GM06990 (cell line): ENCODE measurements at places on chromosomes 16 and 17.

DNA sequence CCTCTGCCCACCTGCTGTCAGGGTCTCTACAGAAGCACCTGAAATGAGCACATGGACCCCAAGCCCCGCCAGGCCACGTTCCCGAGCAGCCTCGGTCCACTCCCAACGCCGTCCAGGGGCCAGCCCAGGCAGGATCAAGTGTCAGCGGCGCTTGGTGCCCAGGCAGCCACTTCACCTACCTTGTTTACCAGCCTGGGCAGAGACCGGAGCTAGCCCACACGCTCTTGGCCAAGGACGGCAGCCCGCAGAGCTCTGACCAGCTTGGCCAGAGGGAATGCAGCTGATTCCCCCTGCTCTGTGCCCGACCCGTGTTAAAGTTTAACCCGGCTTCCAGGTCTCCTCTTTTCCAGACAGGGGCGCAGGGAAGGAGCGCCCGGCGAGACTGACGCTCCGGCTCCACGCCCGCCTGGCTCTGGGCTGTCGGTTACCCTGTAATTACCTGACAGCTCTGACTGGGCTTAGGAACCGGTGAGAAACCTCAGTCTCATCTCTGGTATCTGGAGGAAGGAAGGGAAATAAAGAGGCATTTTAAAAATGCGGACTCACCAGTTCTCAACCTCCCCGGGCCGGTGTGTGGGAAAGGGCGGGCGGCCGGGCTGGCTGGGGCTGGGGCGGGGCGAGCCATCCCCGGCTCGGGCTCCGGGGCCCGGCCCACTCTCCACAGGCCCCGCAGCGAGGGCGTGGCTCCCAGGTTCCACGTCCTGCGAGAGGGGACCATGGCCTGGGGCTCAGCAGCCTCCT is 4.6 kb downstream of the KIFC3 start:
- no peak for DNase-seq

DNA sequence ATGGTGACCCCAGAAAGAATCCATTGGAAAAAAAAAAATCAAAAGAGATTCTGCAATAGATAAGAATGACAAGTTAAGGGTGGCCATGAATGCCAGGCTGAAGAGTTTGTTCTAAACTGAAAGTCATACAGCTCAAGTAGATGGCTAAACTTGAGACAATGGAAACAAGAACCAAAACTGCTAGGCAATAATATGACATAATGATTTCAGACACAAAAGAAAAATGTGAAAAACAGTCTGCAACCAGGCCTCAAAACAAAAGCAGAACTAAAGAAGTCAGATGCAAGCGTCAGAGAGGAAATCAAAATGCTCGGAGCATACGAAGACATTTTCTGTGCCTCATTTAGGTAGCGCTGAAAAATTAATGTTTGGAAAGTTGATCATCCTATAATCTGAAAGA is 54.4 kb upstream of the YPEL2 start:
- peak; percentile 37 for DNase-seq

DNA sequence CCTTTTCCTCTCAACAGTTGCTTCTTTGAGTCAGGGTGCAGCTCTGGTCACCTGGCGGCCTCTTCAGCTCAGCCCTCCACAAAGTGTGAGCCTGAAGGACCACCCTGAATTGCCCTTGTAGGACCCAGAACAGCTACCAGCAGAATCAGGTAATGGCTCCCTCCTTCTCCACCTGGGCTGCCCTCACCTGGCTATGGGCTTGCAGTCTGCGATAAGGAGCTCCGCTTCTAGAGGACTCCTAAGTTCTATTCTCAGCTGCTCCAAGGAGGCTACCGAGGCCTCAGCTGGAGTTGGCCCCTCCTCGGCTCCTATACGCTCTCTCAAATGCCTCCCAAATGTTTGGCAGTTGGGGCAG is 13.4 kb downstream of the SMIM5 start:
- DNase-seq, result no peak

- no peak for DNase-seq
Observed at GRCh38 chr16:72241008-72241407, 69.1 kb upstream of the PMFBP1 start.

- no peak for DNase-seq
Observed at GRCh38 chr17:49267912-49268311, 37.3 kb upstream of the PHOSPHO1 start.

DNA sequence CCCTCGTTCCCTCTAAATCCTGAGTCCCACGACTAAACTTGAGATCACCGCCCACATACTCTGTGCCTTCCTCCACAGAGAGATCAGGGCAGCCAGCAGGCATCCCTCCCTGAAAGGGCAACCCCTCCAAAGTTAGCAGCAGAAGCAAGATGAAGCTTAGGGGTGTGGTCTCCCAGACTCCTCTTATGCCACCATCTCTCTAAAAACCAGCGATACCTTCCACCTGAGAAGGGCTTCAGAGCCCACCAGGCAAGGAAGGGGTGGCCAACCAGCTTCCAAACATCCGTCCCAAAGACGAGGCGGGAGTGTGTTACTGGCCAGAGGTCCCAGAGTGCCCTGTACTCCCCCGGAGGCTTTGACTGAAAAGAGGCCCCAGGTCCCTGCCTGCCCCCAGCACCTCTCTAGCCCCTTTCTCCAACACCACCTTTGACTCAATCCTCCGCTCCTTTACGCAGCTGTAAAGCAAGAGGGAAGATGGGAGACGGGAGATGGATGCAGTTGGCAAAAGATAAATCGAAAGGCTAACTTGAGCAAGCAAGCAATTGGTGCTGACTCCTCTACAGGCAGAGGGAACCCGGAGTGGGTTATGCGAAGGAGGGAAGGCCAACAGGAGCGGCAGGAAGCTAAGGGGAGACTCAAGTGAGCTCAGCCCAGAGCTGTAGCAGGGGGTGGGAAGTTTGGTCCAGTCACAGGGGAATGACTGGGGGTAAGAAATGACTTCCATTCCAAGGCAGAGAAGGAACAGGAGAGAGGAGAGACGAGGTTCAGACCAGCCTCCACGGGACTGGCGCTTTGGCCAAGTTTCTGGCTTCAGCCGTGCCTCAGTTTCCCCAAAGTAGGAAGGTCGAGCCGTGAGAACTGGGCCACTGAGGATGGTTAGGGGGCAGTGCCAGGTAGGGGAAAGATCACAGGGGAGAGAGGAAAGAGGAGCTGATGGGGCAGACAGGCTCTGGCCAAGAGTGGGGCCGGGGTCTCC is 1.0 kb downstream of the ST3GAL2 start:
- DNase-seq, result no peak

DNA sequence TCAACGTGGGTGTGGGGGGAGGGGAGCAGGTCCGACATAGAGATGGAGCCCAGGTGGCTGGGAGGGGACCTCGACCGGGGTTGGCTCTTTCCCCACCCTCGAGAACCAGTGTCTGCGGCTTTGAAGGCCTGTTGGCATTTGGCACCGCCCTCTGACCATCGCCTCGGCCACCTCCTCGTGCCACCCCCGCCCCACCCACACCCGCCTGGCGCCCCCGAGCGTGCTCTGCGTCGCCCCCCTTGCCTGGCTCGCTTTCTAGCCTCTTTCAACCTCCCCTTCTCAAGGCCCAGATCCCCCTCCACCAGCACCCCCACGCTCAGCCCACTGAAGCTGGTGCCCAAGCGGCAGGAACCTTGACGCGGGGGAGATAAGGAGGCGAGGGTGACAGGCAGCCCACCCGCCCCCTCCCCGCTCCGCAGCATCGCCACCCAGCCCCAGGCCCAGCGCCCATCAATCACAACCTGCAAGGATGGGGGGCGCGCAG is 619 bp downstream of the CACNB1 start:
- DNase-seq, result peak; percentile 47

DNA sequence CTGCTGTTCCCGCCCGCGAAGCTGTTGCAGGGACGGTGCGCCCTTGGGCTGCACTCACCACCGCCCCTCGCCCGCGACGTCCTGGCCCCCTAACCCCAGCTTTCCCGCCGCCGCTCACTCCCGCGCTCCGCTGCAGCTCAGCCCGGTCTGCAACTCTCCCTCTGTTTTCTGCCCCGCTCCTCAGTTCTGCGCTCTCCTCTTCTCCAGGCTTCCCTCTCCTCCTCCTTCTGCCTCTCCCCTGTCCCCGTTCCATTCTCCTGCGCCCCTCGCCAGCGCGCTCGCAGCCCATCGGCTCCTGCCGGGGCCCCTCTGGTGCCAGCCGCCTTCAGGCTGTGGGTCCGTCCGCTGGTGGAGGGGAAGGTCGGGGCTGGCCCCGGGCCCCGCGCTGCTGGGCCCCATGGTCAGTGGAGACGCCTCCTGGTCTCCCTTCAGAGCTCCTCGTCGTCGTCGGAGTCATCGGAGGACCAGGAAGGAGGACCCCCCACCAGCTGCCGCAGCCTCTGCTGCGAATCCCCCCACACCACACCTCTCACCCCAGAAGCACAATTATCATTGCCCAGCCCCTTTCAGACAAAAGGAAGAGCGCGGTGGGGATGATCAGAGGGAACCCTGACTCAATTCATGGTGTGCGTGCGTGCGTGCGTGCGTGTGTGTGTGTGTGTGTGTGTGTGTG is 223.2 kb upstream of the FOXF1 start:
- no peak for DNase-seq

GRCh38 chr17:74573169-74573568 is 5.9 kb upstream of the CD300H start:
- DNase-seq, result no peak

- no peak for DNase-seq
Observed at GRCh38 chr17:17737961-17738894, 57.0 kb downstream of the RAI1 start.

DNA sequence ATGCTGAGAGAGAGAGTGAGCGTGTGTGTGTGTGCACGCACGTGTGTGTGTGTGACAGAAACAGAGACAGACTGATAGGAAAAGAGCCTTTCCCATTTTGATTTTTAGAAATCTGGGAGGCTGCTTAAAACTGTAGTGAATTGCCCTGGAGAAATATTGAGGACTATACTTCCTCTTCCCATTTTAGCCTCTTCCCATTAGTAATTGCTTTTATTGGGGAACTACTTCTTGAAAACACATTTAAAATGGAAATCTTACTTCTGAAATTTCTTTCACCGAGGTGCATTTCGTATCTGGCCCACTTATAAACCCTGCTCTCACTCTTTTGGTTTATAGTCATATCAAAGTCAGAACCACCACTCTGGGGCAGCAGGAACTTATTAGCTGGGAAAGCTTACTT is 47.1 kb downstream of the NUP93 start:
- DNase-seq, result no peak

DNA sequence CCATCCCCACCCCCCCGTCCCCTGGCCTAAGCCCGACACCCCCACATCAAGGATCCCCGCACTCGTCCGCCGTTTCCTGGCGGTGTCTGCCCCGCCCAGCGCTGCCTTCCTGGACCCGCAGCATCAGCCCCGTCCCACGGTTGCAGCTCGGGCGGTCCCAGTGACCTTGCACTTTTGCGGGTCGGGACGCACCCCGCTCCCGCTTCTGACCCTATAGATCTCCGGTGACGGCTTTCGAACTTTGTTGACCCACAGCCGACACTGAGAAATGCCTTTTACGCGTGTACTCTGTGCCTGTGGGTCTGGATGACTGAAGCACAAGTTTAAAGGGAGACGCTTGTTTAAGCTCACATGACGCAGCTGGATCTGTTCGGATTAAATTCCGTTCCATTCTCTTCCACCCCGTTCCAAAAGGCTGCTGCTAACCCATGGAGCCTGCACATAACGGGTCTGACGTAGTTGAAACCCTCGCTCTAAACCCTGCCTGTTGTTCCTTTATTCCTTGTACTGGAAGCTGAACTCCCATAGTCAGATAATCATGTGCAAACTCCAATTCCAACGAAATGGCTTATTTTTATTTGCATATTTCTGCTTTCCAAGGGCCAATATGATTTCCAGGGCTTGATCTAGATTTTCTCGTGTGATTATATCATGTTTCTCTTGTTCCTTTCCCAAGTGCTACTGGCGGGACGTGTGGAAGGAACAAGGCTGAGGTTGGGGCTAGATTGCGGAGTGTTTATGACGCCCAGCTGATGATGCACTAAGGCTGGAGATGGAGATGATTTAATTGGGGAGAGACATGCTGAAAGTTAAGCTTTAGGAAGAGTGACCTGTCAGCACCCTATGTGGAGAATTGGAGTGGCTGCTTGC is 834 bp downstream of the FLYWCH1 start:
- no peak for DNase-seq

DNA sequence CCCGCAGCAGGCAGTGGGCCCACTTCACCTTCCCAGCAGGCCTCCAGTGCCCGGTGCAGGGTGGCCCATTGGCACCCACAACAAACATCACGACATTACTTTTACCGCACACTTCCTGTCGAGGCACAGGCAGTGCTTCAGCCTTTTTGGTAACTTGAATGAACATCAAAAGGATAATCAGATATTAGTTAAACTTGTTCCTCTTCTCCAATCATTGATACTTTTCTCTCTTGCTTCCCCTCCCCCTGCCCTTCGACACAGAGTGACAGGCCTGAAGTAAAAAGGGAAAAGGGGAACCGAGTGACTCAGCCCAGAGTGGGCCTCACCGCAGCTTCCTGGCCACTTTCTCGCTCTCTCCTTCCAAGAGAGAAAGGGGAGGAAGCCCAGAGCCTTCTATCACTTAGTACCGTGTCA is 507.0 kb downstream of the MAF start:
- peak; percentile 16 for DNase-seq

DNA sequence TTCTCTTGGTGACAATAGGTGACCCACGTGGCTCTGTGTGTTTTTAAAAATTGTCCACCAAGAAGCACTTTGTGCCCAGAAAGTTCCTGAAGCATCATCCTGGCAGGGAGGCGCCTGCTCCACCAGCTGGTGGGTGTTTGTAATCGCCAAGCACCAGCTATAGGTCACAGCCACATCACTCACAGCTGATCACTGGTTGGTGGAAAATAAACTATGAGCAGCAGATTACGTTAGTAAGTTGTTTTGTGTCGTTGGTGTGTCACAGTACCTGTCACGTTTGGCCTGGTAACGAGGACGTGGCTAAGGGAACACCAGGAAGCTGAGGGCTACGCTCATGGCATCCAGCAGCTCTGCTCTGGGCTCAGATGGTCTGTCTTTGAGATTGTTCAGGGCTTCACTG is 10.1 kb downstream of the MRM3 start:
- no peak for DNase-seq

- no peak for DNase-seq
Observed at GRCh38 chr17:34374457-34374856, 11.4 kb upstream of the CCL1 start.

- DNase-seq, result no peak
Observed at GRCh38 chr17:21218101-21218500, 4.1 kb upstream of the TMEM11 start.

- no peak for DNase-seq
Observed at GRCh38 chr16:3276679-3277078, 6.6 kb upstream of the ZNF263 start.

- DNase-seq, result no peak
Observed at GRCh38 chr17:80358131-80358530, 56.8 kb upstream of the ENDOV start.

GRCh38 chr16:76661691-76662235 is 384.6 kb downstream of the CNTNAP4 start:
- DNase-seq, result no peak

DNA sequence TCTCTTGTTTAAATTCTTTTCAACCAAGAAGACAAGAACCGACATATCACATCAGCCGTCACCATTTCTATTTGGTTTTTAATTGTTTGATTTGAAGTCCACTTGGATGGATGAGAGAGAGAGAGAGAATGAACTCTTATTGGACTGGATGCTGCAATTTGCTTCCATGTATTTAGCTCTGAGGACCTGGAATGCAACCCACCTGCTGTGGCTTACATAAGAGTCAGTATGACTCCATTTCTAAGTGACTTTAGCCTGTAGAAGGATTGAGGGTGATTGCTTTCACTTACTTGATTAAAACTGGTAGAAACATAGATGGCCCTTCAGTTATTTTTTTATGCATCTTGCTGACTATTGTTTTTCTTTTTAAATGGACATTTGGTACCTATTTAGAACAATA is 296.1 kb downstream of the CNTNAP4 start:
- DNase-seq, result no peak
